ENCODE measurements at places on chromosomes 11 and 22. TPM values are rescaled to one million over a fixed set of nuclear protein-coding genes. Genes with fewer than 3 reads are reported as not detected.

GRCh38 chr22:30324014-30324730, 2.6 kb downstream of the TBC1D10A start:
- DNase-seq = no peak

DNA sequence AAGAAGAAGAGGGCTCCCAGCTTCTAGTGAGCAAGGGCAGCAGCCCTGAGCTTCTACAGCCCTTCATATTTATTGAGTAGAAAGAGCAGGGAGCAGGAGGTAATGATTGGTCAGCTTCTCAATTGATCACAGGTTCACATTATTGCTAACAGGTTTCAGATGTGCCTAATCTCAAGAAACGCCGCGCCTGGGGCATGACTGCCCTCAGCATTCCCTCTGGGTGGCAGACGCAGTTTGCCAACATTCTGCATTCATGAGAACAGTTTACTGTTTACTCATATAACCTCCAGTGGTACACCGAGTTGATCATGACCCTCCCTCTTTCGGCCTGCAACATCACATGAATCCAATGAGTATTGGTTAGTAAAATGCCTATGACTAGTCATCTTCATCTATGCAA, 4.7 kb upstream of the ZNF74 start:
- no peak for DNase-seq

DNA sequence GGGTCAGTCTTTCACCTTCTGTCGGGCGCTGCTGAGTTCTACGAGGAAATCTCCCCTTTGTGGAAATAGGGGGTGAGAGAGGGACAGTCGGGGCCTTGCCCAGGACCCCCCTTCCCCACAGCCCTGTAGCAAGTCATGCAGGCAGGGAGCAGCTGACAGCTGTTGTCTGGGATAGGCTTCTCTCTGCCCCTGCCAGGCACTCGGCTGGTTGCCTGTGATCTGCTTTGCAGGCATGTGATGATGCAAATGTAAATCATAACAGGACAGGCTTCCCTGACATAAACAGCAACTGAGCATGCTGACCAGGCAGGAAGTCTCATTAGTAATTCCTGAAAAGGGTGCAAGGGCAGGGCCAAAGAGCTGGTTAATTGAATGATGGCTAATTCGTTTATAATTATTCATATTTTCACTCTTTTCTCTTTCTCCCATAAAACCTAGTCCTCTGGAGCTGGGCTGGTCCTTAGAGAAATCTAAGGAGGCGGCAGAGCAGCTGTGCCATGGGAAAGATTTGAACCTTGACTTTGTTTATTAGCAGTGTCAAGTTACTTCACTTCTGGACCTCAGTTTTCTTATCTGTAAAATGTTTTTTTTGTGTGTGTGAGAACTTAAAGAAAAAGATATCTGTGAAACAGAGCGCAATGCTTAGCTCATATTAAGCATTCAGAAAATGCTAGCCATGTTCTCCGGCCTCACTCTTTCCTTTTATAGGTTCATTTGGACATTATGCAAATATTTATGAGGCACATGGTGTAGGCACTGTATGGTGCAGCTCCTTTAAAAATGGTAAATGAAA, 129.7 kb downstream of the LDLRAD3 start:
- DNase-seq = no peak

ARHGAP8 gene
- 2.3 TPM for total RNA-seq

- DNase-seq = no peak
Measured at GRCh38 chr11:103696123-103696522, 340.3 kb upstream of the DDI1 start.

DNA sequence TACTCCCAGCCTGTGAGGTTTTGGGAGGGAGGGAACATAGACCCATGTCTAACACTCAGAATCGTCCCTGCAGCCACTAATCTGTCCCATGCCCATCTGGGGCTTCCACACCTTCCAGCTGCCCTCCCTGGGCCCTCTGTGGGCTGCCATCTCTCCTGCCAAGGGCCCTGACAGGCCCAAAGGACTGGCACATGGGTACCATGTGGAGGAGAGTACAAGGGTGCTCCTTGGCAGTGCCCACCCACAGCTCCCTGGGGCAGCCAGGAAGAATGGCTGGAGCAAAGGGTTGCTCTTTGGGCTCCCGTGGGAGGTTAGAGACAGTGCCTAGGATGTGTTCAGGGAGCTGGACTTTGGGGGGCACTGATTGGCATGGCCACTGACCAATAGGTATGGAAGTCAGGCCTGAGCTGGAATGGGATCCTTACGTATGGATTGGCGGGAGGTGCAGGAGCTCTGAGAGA, 56.8 kb downstream of the CD82 start:
- peak; percentile 62 for DNase-seq

ESAM gene
- total RNA-seq = 26.5 TPM

TCN2 gene
- total RNA-seq = 12.1 TPM

- DNase-seq = peak; percentile 86
Measured at GRCh38 chr22:25564320-25564978, at the start of gene GRK3. Gene GRK3 (plus strand): TSS chr22:25564675. CDS start chr22:25565041, 366 bp downstream.

Data from suprapubic skin (tissue), 4 donors.